Fibroblast of lung (primary cell): ENCODE measurements at places on chromosomes 12 and 14. TPM values are rescaled to one million over a fixed set of nuclear protein-coding genes. Genes with fewer than 3 reads are reported as not detected.

- peak; percentile 24 for DNase-seq
These were observed 324 bp downstream of the POLE start for GRCh38 chr12:132686825-132687210.

GRCh38 chr12:34402228-34402898 lies 380.1 kb downstream of the ALG10 start:
- no peak for DNase-seq

DNA sequence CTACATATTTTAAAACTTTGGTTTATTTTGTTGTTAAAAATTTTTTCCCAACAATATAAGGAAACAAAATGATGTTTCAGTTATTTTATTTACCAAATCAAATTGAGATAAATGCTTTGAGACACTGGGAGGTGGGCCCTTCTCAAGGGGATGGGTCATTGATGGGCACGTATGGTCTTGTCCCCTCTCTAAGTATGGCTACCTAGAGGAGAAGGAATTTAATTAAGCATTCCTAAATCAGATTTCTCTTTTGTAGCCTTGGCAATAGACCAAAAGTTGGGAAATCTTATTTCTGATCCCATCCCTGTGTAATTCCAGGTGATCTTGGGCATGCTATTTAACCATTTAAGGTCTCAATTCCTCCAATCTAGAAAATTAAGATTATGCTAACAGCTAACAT lies 79.0 kb downstream of the SCN8A start:
- no peak for DNase-seq

- peak; percentile 33 for DNase-seq
These were observed 45.5 kb upstream of the RERGL start for GRCh38 chr12:18135509-18135908.

DNA sequence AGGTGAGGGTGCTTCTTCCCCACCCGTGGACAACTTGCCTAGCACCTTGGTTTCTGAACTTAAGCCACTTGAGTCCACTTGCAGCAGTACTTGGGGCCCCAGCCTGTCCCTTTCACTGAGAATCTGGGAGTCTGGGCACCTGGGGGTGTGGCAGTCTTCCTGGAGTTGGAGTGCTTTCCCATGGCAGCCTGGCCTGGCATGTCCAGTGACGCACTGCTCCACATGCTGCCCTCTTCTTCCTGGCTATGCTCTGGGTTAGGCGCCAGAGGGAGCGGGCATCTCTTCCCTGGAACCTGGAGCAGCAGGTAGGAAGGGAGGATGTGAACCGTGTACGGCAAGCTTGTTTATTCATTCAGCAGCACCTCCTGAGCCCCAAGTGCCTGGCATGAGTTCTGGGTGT lies 76.4 kb downstream of the PAPOLA start:
- no peak for DNase-seq

DNA sequence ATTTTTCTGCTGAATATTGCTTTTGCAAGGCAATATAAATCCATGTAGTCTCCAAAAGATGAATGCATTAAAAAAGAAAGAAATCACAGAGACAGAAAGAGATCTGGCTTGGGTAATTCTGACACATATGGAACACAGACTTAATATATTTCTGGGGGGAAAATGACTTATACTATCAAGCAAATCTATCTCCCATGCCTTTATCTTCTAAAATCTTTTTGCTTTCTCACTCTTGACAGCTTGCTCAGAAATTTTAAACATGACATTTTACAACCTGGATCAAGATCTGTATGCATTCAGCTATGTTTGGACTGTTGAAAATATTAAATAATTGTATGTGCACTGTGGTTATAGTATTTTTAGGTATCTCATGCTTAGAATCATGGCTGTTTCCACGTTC lies 73.0 kb downstream of the KITLG start:
- DNase-seq: no peak

DNA sequence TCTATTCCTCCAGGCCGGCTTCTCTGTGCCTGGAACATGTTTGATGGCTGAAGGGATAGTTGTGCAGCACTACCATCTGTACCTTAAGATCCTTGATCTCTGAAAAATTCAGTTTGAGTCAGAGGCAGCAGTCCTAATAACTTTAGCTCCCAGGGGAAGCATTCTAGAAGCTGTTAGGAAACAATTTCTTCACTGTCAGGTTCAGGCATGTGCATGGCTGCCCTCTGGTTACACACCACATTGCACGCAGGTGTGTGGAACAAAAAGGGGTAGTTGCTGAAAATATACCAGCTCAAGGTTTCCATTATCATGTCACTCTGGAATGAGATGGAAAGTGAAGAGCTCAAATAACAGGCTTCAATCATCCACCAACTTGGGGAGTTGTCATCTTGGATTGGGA lies 80.1 kb downstream of the CHST11 start:
- no peak for DNase-seq

DNA sequence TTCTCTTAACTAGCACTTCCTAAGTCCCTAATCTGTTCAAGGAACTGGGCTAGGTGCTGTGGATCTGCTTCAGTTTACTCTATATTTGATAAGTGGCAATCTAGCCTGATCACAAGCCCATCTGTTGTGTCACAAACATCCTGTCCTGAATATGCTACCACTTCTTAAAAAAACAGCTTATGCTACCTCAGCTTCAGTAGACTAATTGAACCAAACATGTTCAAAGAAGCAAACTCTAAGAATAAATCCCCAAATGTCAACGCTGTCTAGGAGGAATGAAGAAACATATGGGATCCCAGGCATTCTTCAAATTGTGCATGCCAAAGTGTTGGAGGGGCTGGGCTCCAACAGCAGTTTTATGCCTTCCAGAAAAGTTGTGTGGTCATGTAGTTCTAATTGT lies 10.4 kb upstream of the KCNH5 start:
- DNase-seq: no peak

GRCh38 chr14:72401632-72402376 lies 469.6 kb downstream of the RGS6 start:
- no peak for DNase-seq

DNA sequence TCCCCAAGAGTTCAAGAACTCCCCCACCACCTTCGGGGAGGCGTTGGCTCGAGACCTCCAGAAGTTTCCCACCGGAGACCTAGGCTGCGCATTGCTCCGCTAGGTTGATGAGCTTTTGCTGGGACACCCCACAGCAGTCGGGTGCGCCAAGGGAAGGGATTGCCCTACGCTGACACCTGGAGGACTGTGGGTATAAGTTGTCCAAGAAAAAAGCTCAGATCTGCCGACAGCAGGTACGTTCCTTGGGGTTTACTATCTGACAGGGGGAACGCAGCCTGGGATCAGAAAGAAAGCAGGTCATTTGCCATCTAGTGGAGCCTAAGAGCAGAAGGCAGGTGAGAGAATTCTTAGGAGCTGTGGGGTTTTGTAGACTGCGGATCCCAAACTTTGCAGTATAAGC lies 98.8 kb downstream of the FRMD6 start:
- no peak for DNase-seq

GRCh38 chr14:99190696-99191394 lies 81.2 kb downstream of the BCL11B start:
- no peak for DNase-seq

GRCh38 chr14:44961554-44962333 lies at the start of the genes KLHL28 and TOGARAM1:
Gene KLHL28, minus strand, starts transcription at chr14:44961947. Its CDS starts 16,019 bp downstream, at chr14:44945928.
Gene TOGARAM1, plus strand, starts transcription at chr14:44962190. Its CDS starts 232 bp downstream, at chr14:44962422.
- peak; percentile 100 for DNase-seq

- DNase-seq: no peak
These were observed 83.8 kb upstream of the RFLNA start for GRCh38 chr12:124210991-124211577.

GRCh38 chr14:81946834-81947798 lies 413.5 kb upstream of the SEL1L start:
- DNase-seq: peak; percentile 1

Gene L3HYPDH
- 28.7 and 31.7 TPM in 2 replicates for polyA plus RNA-seq

Gene HOXC10
- 0.06 TPM in 1 of 2 replicates, not detected in the other for polyA plus RNA-seq

Gene PLD4
- polyA plus RNA-seq: 0.02 TPM in 1 of 2 replicates, not detected in the other

Gene PMCH
- polyA plus RNA-seq: not detected in 2 replicates

Gene SYCP3
- 0.02 TPM in 1 of 2 replicates, not detected in the other for polyA plus RNA-seq

Gene LTA4H
- 67.8 and 81.1 TPM in 2 replicates for polyA plus RNA-seq

Gene KCNA5
- not detected in 2 replicates for polyA plus RNA-seq

Gene CD163L1
- polyA plus RNA-seq: 0.28 and 0.78 TPM in 2 replicates

Gene NRXN3
- 2.1 and 34.6 TPM in 2 replicates for polyA plus RNA-seq

Gene KMT2D
- polyA plus RNA-seq: 7.3 and 10.0 TPM in 2 replicates

Gene CD4
- polyA plus RNA-seq: 50.8 and 152 TPM in 2 replicates

Gene KIAA0586
- polyA plus RNA-seq: 18.9 and 26.5 TPM in 2 replicates
